Kidney (tissue), 22 donors: ENCODE measurements at places on chromosomes 2 and 18. TPM values are rescaled to one million over a fixed set of nuclear protein-coding genes. Genes with fewer than 3 reads are reported as not detected.

GRCh38 chr2:78564666-78565065 lies 460.8 kb upstream of the REG3G start:
- H3K36me3 ChIP-seq = no peaks in the 10 kb centered on the region
- H3K4me3 ChIP-seq = no peak overlapping the region
- H3K27ac ChIP-seq = no peak overlapping the region

- no peaks in the 10 kb centered on the region for H3K27me3 ChIP-seq
- H3K4me3 ChIP-seq = no peak overlapping the region
- no peaks in the 10 kb centered on the region for H3K36me3 ChIP-seq
- no peak overlapping the region for H3K27ac ChIP-seq
- no peaks in the 10 kb centered on the region for H3K4me1 ChIP-seq
Observed at GRCh38 chr2:172928756-172929155, 146.9 kb upstream of the MAP3K20 start.

DNA sequence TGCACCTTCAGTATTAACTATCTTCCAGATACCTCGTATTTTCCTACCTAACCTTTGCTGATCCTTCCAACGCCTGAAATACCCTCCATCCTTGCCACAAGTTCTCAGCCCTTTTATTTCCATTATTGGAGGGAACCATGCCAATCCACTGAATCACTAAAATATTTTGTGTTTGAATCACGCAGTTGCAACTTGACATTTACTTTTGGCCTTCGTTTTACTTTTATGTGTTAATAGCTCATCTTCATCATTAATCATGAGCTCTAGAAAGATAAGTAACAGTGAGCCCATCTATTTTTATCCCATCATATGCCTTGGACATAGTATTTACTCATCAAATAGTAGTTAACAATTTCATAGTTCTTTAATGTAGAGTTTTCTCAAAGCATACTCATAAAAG lies 463.2 kb downstream of the THSD7B start:
- H3K27ac ChIP-seq = no peak overlapping the region
- H3K4me3 ChIP-seq = no peak overlapping the region
- no peak for DNase-seq
- no peaks in the 10 kb centered on the region for H3K4me1 ChIP-seq

DNA sequence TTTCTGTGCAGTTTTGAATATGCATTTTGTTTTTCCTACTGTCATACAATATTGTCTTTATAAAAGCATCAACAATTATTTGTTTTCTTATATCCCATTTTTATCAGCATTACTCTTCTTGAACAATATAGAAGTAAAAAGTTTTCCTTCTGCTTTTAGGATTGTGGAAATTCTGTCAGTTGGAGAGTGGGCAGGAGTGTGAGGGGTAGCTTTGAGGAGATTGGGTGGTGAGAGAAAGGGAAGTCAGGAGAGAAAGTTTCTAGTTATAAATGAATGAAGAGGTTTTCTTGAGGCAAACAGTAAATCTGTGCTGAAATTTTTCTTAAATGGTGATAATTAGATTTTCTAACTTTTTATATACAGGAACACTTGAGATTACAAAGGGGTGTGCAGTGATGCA lies 151.7 kb upstream of the NOSTRIN start:
- H3K4me3 ChIP-seq = no peak overlapping the region
- DNase-seq = no peak
- no peaks in the 10 kb centered on the region for H3K4me1 ChIP-seq
- no peaks in the 10 kb centered on the region for H3K27me3 ChIP-seq
- no peak overlapping the region for H3K27ac ChIP-seq

- no peak overlapping the region for H3K27ac ChIP-seq
- H3K4me3 ChIP-seq = no peak overlapping the region
- no peaks in the 10 kb centered on the region for H3K4me1 ChIP-seq
- no peak for DNase-seq
Observed at GRCh38 chr2:105287692-105288091, 41.8 kb downstream of the TGFBRAP1 start.

- no peak overlapping the region for H3K4me3 ChIP-seq
- DNase-seq = no peak
- H3K27ac ChIP-seq = no peak overlapping the region
- H3K27me3 ChIP-seq = no peaks in the 10 kb centered on the region
- H3K4me1 ChIP-seq = peaks cover 4% of the 10 kb centered on the region
Observed at GRCh38 chr2:241083091-241083415, 19.0 kb downstream of the MTERF4 start.

The WDSUB1 gene
- 22.1 TPM for polyA plus RNA-seq

The ICOS gene
- polyA plus RNA-seq = not detected

GRCh38 chr2:31567679-31568078 lies 13.1 kb downstream of the SRD5A2 start:
- H3K36me3 ChIP-seq = no peaks in the 10 kb centered on the region
- H3K27ac ChIP-seq = no peak overlapping the region
- no peak for DNase-seq
- H3K27me3 ChIP-seq = no peaks in the 10 kb centered on the region
